CD4-positive, alpha-beta T cell treated with Interferon alpha-2 for 1 hour (primary cell): ENCODE measurements at places on chromosomes 11 and 22.

DNA sequence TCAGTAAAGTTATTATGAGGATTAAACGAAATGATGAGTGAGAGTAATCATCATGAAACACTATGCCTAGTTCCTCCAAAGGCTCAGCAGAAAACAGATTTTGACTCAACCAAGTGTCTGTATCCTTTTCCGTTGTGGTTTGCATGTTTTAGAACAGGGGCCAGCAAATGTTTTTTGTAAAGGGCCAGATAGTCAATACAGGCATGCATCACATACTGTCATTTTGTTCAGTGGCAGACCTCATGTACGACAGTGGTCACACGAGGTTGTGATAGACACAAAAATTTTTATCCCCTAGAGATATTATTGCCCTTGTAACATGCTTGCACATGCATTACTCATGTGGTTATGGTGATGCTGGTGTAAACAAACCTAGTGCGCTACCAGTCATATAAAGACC lies 81.9 kb upstream of the SLC25A18 start:
- DNase-seq = no peak

- no peak for DNase-seq
These were observed 15.6 kb upstream of the MFNG start for GRCh38 chr22:37501610-37502341.

DNA sequence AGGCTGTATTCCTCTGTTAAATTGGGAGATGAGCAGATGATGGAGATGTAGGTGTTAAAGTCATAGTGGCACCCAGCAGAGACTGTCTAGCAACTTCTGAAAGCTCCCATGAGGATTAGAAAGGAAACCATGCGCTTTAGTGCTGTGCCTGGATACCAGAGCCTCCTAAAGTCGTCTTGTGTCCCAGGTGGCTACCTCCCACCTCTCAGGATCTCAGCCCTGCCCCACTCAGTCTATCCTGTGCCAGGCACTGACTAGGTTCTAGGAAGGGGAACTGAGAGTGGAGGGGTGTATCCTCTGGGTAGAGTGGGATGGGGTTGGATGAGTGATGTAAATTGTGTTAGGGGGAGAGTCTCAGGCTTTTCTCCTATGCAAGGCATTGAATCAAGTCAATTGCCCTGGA lies 60.2 kb downstream of the KIAA1671 start:
- DNase-seq = no peak

- DNase-seq = no peak
These were observed 54.5 kb upstream of the ZBTB44 start for GRCh38 chr11:130369141-130369691.

GRCh38 chr11:64306876-64307622 lies 1.7 kb downstream of the ESRRA start:
- no peak for DNase-seq

GRCh38 chr11:26377619-26378018 lies 45.7 kb downstream of the ANO3 start:
- no peak for DNase-seq

DNA sequence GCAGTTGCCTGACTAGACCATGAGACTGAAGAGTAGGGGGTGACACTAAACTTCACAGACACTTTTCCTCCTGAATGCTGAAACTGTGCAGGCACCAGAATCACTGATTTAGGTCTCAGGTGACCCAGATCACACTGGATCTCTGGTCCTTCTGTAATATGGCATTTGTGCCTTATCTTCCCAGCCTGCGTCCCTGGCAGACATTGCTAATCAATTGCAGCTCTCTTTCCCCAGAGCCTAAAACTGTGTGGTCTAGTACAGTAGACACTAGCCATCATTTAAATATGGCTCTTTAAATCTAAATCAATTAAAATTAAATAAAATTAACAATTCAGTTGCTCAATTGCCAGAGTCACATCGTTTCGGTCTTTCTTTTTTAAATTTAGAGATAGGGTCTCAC lies 17.8 kb upstream of the MYEOV start:
- DNase-seq = no peak

DNA sequence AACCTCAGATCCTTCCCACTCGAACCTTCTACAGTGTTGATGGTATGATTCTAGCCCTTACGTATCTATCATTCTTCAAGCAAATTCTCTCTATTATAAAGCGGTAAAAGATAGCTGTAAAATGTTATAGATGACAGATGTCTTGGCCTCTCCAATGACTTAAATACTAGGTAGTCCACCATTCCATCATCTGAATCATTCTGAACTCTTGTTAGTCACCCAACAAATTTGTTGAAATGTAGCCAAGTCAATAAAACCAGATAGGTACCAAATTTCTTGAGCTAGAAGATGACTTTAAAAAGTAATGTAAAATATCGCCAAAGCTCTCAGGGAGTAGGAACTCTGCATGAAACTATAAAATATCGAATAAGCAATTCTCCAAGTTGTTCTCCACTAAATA lies 32.6 kb upstream of the PICALM start:
- DNase-seq = no peak

- DNase-seq = no peak
These were observed 128.7 kb downstream of the DSCAML1 start for GRCh38 chr11:117668321-117668751.

GRCh38 chr11:66934950-66935779 lies 23.0 kb downstream of the PC start:
- no peak for DNase-seq

DNA sequence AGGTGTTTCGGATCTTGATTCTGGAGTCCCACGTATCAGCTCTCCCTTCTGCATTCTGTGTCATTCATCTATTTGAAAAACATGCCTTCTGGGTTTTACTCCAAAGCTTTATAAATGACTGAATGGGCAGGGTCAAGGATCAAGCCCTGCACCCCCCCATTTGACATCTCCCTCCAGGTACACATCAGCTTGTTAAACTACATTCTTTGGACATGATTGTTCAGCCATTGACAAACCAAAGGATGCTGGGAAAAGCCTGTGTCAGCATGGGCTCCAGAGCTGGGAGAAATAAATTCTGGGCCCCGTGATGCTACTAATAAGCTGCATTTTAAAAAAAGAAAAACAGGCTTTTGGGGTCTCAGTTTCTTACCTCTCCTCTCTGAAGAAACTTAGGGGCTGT lies 103.7 kb downstream of the DSCAML1 start:
- DNase-seq = no peak
